ENCODE measurements at places on chromosomes 5 and 9.

GRCh38 chr9:3237121-3237520, 288.7 kb downstream of the RFX3 start:
- DNase-seq, result no peak

DNA sequence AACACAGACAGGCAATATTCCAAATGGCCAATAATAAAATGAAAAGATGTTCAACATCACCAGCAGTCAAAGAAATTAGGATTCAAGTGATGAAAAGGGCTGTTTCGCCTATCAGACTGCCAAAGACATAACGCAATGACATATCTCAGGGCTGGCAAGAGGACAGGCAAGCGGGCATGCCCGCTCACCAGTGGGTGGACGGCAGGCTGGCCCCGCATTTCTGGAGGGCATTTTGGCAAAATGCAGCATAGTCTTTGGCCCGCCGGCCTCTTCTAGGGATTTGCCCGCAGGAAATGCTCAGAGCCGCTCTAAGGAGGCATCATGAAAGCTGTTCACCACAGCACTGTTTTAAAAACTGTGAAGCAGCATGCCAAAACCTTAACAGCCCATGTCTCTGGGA, 1.4 kb upstream of the PPP1R26 start:
- DNase-seq, result no peak

DNA sequence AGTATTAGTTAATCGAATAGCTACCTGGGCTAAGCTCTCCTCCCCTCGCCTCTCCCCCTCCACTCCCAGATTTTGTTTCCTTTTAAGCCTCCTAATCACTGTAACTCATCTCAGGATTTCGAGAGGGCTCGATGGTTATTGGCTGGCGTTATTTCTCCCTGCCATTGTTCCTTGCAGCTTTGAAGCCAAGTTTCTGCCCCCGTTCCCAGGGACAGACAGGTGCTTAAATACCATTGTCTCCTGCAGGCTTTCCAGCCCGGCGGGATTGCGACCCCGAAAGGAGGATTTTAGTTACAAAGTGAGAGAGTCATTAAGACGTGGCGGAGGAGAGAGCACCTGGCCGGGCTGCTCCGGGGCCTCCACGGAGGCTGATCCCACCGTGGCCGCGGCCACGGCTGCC, 46.2 kb downstream of the ASS1 start:
- DNase-seq, result no peak

GRCh38 chr5:177546258-177546741, 8.1 kb downstream of the FAM193B start:
- DNase-seq, result no peak

- DNase-seq, result no peak
Observed at GRCh38 chr9:136698635-136699246, 11.5 kb upstream of the AGPAT2 start.

GRCh38 chr9:111743275-111743674, 51.5 kb downstream of the SHOC1 start:
- no peak for DNase-seq

- DNase-seq, result no peak
Observed at GRCh38 chr9:81609782-81610739, 79.3 kb downstream of the TLE1 start.

- no peak for DNase-seq
Observed at GRCh38 chr9:33137781-33138264, 29.3 kb downstream of the B4GALT1 start.

GRCh38 chr5:172906436-172906835, 52.8 kb upstream of the RPL26L1 start:
- DNase-seq, result no peak

GRCh38 chr5:36569491-36569890, 36.9 kb upstream of the SLC1A3 start:
- no peak for DNase-seq

GRCh38 chr5:80291761-80292160, 28.0 kb upstream of the SPZ1 start:
- DNase-seq, result no peak

DNA sequence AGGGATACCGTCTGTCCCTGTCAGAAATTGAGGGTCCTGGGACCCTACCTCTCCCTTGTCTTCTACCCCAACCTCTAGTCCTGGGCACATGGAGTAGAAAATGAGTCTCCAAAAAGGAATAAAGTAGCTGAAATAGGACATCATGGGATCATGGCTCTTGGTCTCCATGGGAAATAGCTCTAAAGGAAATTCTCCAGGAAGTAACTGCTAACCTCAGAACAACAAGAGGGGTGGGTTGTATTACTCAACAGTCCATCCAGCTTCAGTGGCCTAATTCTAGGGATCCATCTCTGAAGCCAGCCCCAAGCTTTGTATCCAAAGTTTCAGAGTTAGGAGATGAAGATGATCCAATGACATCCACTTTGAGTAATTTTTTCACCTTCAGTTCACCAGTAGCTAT, 11.0 kb upstream of the RUSC2 start:
- no peak for DNase-seq

- no peak for DNase-seq
Observed at GRCh38 chr9:98171176-98171925, 21.1 kb downstream of the CORO2A start.

DNA sequence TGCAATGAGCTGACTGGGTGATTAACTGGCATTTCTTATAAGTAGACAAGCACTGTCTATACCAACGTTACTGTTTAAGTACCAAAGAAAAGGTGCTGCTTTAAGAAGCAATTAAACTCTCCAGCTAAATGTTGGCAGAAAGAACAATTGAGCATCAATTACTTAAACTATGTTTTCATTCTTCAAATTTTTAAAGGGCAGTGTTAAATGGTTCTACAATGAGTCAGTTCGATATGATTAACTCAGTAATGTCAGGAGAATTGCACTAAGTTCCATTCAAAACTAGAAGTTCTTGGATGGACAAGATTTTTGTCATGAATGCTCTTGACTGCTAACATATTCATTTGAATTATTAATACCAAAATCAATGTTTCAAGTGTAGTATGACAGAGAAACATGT, 593.7 kb downstream of the DNAH5 start:
- DNase-seq, result no peak

DNA sequence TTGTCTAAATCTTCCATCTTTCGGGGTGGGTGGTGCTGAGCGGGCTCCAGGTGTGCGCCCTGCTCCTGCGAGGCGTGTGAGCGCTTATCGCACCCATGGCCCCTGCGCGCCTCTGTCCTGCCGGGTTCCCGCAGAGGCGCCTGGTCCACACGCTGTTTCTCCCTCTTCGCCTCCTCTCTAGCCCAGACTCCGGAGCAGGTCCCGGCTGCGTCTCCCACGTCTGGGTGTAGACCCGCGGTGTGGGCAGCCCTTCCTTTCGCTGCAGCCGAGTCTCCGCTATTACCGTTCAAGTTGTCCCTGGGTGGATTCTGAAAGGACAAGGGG, 40.5 kb upstream of the PLEKHG4B start:
- no peak for DNase-seq

GRCh38 chr5:103111468-103111867, 8.5 kb downstream of the GIN1 start:
- no peak for DNase-seq

DNA sequence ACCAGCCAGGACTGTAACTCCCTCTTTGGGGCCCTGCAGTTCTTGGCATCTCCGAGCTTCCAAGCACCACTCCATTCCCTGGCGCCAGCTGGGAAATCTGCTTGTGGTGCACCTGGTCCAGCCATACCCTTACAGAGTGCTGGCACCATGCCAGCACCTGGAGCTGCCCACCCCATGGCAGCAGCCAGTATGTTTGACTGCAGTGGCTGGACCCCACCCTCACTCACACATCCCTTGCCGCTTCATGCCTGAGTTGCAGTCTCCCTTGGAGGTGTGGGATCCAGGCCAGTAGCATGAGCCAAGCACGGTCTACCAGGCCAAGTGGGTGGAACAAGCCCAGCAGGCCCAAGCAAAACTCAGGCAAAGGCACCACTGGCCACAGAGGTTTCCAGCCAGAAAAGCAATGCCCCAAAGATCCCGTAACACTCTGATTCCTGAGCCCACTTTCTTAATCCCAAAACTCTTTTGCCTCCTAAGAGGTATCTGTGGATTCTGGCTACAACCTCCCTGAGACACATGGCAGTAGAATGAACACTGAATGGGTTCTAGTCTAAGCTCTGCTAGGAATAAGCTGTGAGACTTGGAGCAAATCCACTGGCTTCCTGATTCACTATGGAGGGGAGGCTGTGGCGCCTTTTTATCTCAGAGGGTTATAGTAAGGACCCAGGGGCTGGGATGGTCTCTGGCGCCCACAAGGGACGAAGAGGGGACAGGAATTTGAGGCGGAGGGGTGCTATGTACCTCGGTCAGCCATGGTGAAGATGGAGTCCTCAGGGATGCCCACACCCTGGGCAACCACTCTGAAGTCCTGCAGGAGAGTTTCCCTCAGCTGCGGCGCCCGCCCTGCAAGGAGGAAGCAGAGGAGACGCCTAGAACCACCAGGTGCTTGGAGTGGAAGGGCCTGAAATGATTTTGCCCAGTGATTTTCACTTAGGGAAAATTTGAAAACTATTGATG, 5.6 kb downstream of the AMBP start:
- DNase-seq, result no peak

- DNase-seq, result no peak
Observed at GRCh38 chr5:150758203-150758530, 650 bp downstream of the DCTN4 start.

DNA sequence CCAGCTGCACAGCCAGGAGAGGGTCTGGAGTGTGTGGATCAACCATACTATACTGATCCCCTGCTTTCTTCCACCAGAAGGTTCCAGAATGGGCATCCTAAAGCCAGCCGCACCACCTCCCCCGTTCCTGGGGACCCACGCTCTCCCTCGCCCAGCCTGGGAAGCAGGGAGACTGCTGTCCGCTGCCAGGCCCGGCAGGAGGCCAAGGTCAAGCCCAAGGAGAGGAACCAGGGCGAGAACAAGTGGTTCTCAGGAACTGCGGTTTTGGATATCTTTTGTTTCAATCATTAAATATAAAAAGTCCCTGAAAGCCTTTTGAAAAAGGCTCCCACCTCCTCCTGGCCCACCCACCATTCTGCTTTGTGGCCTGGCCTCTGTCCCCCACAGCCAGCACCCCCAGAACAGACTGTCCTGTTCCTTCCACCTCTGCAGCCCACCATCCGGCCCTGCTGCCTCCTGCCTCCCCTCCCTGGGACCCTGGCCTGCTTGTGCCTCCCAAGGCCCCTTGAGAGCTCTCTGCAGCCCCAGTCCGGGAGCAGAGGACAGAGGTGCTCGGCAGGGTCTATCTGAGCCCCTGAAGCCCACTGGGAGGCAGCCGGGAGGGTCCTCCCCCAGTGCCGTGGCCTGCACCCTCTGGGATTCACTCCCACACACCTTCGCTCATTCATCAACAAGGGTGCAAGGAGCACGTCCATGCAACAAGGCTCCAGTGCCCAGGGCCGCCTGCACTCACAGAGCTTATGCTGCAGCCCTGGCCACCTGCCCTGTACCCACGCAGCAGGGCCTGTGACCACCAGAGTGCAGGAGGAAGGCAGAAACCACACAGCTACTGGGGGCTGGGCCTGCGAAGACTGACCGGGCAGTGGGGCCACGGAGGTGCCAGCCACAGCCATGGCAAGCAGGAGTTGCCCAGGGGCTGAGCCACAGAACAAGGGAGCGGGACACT, 614 bp upstream of the LCN6 start:
- DNase-seq, result no peak

DNA sequence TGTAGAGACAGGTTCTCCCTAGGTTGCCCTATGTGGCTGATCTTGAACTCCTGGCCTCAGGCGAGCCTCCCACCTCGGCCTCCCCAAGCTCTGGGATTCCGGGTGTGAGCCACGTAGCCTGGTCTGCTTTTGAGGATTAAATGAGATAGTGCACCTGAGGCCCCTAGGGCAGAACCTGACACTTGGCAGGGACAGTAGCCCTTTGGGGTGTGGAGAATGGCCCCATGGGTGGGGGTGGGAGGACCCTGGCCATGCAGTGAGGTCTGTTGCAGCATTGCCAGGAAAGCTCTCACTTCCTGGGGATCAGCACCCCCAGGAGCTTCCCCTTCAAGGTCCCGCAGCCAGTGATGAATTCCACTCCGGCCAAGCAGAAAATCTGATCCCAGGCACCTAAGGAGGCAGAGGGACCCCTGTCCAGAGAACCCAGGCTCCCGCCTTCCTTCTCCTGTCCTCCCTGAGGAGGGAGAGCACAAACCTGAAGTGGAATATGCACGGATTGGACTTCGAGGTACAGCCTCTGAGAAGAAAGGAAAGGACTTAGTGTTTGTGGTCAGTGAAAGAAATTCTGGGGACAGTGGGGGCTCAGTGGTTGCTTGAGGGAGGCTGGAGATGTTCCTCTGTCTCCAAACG, 73.9 kb upstream of the UNC5A start:
- DNase-seq, result no peak

GRCh38 chr5:10662083-10662482, 98.2 kb downstream of the ANKRD33B start:
- no peak for DNase-seq

GRCh38 chr9:84123648-84124406, 143.2 kb downstream of the RMI1 start:
- DNase-seq, result no peak

GRCh38 chr5:109826426-109826825, 136.7 kb downstream of the MAN2A1 start:
- no peak for DNase-seq

DNA sequence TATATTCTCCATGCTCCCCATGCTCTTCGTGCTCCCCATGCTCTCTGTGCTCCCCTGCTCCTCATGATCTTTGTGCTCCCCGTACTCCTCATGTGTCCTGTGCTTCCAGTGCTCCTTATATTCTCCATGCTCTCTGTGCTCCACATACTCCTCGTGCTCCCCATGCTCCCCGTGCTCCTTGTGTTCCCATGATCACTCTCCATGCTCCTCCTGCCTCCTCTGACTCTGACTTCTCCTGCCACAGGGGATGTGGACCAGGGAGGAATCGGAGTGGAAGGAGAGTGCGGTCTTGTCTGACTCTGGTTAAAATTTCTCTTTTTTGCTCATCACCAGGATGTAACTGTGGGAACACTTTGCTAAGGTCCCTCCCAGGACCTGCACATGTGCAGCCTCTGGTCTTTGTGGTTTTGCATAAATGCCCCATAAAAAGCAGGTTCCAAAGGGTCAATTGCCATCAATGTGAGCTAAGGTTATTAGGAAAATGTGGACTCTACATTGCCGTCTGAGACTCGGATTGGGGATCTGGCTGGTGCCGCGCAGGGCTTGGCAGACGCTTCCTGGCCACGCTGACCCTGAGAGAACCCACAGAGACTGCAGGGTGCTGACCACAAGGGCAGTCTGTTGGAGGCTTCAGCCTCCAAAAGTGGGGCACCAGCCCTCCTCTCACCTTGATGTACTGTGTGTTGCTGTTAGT, 52.5 kb downstream of the TRIP13 start:
- no peak for DNase-seq
